Cerebellum (tissue), 4 donors: ENCODE measurements at places on chromosomes 1 and 21. TPM values are rescaled to one million over a fixed set of nuclear protein-coding genes. Genes with fewer than 3 reads are reported as not detected.

PRELP gene
- 0.27 TPM for total RNA-seq

PCBP3 gene
- total RNA-seq = 27.7 TPM

USP33 gene
- 192 TPM for total RNA-seq

FCRL2 gene
- total RNA-seq = not detected

- DNase-seq = no peak
Measured at GRCh38 chr21:33067043-33067442, 2.9 kb upstream of the OLIG1 start.

- no peak for DNase-seq
Measured at GRCh38 chr1:22414244-22414751, 37.4 kb upstream of the ZBTB40 start.

DNA sequence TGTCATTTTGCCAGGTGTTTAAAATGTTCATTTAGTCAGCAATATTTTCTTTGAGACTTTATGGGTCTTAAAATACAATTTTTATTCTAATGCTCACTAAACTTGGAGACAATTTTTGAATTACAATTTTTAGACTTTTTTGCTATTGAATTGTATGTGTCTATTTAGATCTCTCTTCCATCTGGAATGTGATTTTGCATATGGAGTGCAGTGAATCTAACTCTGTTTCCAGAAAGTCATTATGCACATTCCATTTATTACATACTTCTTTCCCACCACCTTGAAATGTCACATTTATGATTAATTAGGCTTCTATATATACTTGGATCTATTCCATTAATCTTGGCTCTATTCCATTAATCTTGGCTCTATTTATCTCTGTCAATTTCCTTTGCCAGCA, 5.6 kb upstream of the TSPEAR start:
- DNase-seq = no peak

- no peak for DNase-seq
Measured at GRCh38 chr21:14243874-14244273, 27.9 kb downstream of the RBM11 start.

- DNase-seq = no peak
Measured at GRCh38 chr1:24878775-24879742, 51.0 kb downstream of the RUNX3 start.

- DNase-seq = no peak
Measured at GRCh38 chr21:33899199-33899598, 16.4 kb downstream of the ATP5PO start.
